ENCODE measurements at places on chromosomes 3 and 15.

DNA sequence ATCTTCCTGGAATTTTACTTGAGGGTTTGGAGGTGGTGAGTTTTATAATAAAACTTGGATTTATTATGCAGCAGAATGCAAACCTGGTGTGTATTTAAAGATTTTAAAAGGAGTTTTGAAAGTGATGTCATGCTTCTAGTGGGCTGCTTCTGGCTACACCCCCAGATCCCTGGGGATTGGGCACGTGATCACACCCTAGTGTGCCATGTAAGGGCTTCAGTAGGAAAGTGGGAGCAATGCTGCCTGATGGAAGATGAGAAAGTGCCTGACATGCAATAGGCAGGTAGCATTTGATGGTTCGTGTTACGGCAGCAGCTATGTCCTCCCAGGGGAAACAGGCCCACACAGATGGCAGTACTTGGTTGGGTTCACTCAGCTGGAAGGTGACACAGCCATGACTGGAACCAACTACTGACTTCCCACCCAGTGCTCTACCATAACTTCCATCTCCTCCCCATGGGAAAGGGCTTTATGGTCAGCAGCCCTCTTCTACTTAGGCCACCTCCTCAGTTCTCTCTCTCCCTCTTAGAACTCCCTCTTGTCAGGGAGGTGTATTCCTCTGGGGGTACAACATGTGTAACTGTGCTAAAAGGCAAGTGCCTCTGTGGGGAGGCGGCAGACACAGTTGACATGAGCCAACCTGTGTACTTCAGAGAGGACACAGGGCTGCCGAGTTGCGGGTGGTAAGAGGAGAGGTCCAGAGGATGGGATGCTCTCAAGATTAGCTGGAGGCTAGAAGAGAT, 5.6 kb downstream of the ITPKA start:
- no peak for DNase-seq

DNA sequence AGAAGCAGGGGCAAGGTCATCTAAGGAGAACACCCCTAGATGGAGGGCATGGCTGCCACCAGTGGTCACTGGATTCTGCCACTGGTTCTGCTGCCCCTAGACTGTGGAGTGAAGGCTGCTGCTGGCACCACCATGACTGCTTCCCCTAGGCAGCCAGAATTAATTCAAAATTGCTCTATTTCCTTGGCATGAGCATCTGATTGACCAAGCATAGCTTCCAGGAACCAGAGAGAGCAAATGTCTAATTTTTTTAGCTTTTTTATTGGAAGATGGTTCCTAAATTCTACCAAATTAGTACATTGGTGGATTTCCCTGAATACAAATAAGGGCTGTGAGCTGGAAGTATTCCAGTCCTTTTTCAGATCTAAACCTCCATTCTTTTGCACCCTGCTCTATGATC, 270.2 kb upstream of the GBE1 start:
- no peak for DNase-seq

GRCh38 chr15:99507504-99508310, 58.1 kb upstream of the MEF2A start:
- DNase-seq = no peak

- no peak for DNase-seq
Measured at GRCh38 chr3:72818905-72819304, 29.3 kb downstream of the SHQ1 start.

DNA sequence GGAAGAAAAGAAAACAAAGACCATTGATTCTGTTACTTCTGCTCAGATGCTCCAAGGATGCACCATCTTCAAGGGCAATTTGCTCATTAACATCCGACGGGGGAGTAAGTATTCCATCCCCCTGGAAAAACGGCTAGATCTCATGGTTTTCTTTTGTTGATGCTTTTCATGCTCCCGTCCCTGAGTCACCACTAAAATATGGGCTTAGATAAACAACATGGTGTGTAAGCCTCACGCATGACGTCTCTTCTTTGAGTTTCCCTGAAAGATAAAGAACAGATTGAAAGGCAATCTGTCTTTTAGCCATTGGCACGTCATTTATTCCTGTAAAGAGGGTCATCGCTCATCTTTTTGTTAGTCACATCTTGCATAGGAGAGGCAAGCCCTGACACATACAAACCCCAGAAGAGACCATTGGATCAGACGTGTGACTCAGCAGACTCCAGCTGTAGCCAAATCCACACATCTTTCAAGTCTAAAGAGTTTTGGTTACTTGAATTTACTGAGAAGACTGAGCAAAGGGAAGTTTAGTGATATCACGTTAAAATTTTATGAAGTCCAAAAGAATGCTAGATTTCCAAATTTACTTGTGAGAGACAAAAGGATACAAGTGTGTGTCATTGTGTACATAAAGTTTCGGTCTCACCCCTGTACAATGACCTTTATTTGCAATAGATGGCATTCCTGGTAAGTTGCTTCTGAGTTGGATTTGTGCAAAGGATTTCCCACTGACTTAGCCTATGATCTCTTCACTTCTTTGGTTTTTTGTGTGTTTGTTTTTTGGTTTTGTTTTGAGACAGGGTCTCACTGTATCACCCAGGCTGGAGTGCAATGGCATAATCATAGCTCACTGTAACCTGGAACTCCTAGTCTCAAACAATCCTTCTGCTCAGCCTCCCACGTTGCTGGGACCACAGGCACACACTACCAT, 110.5 kb downstream of the PGPEP1L start:
- DNase-seq = no peak

DNA sequence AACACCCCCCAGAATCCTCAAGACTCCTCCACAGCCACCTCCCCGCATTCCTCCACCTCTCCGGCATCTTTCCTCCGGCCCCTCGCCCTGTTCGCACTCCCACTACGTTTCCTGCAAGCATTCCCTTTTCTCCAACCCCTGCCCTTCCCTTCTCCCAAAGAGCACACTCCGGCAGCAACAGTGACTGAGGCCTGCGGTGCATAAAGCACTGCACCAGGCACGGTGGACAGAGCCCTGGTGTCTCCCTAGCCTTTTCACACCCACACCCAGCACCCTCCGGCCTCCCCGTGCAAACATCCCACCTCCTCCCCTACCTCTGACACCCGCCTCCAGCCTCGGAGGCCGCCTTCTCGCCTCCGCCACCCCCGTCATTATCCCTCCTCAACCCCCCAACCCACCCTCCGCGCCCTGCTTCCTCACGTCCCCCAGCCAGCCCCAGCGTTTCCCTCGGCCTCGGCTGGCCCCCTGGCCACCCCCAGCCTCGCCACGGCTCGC, 577 bp downstream of the ZNF148 start:
- DNase-seq = no peak

- no peak for DNase-seq
Measured at GRCh38 chr3:65786890-65787289, 251.8 kb downstream of the MAGI1 start.

Measured in forelimb muscle (tissue), 1 donor.